ENCODE measurements at places on chromosomes 6 and 20. TPM values are rescaled to one million over a fixed set of nuclear protein-coding genes. Genes with fewer than 3 reads are reported as not detected.

Gene STMND1
- 0.25 TPM for total RNA-seq

Gene DEFB123
- total RNA-seq = not detected

Gene BPIFA1
- total RNA-seq = not detected

Gene GPRC6A
- not detected for total RNA-seq

Gene LINC00237
- 2.7 TPM for total RNA-seq
